Activated CD4-positive, CD25-positive, alpha-beta regulatory T cell treated with anti-CD3 and anti-CD28 coated beads, Interleukin-2, amount 50 U/mL, for 72 hours (primary cell): ENCODE measurements at places on chromosomes 4 and X.

DNA sequence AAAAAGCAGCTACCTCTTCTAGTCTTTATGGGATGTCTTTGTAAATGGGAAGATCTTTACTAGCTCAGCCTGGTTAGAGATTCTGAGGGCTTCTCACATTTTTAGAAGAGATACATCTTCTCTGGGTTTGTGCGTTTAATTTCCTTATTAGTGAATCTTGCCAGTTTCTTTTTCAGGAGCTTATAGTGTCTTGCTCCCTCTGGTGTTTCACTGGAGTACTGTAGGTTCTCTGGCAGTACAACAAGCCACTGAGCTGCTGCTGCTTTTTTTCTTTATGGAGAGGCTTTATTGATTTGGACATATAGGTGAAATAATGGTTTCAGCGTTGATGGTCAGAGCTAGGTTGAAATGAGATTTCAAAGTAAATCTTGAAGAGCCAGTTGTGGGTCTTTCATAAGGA is 82.9 kb downstream of the LAS1L start:
- no peak for DNase-seq

GRCh38 chrX:15815779-15816437 is 25.6 kb downstream of the ZRSR2 start:
- DNase-seq, result no peak

- no peak for DNase-seq
Observed at GRCh38 chrX:46628460-46629371, 55.2 kb downstream of the CHST7 start.

- peak; percentile 23 for DNase-seq
Observed at GRCh38 chrX:1476682-1477081, 24.0 kb upstream of the ASMTL start.

GRCh38 chrX:9503261-9503660 is 38.4 kb downstream of the TBL1X start:
- DNase-seq, result no peak
